Activated T-helper 1 cell treated with anti-CD3 and anti-CD28 coated beads, Interleukin-2, amount 50 U/mL, for 16 hours (primary cell): ENCODE measurements at places on chromosomes 3 and 15.

DNA sequence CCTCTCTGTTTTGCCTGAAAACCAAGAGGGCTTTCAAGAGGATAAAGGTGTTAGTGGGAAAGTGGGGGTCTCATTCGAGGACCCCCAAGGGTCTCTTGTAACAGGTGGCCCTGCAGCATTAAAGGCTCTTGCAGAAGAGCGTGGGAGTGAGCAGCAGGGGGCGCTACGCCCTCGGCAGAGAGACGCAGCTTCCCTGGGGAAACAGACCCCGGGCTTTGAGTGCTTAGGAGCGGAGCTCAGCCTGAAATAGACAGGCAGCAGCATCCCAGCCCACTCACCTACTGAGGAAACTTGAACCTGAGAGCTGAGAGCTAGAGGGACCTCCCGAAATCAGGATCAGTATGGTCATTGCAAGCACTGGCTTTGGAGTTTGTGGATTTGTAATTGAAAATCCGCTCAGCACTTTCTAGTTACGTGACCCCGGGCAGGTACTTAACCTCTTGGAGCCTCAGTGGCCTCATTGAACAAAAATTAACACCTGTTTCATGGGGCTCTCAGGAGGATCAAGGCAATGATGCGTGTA is 25.7 kb downstream of the RPLP1 start:
- no peak for DNase-seq

DNA sequence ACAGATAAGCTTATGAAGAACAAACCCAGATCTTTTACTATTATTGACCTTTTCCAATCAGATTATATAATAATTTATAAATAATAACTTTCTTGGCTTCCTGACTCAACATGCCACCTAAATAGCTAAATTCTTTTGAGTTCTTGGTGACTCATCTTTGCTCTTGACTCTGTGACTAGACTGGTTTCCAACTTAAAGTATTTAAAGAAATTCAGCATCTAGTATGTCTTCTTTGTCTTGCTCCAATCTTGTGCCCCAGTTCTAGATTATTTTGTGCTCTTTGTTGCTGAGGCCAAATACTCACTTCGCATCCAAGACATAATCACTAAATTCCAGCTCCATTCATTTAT is 483.2 kb upstream of the TBL1XR1 start:
- no peak for DNase-seq

- DNase-seq: no peak
These were observed 78.3 kb upstream of the TPM1 start for GRCh38 chr15:62964251-62964650.

GRCh38 chr3:133295944-133296917 is 103.6 kb upstream of the BFSP2 start:
- no peak for DNase-seq

GRCh38 chr15:25481208-25481859 is 42.5 kb upstream of the UBE3A start:
- no peak for DNase-seq

DNA sequence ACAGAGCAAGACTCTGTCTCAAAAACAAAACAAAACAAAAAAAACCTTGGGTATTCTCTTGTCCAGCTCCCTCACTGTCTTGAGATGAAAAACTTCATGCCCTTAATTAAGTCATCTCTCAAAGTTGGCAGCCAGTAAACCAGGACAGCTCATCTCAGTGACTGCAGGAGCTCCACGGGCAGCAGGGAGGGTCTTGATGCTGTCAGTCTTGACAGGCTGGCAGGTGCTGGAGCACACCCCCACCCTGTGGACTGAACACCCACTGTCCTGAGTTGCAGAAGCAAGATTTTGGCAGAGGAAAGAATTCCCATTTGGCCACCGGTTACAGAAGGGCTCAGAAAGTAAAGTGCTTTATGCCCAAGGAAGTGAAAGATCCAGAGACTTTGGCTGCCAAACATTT is 8.0 kb downstream of the DNAJA4 start:
- DNase-seq: no peak

DNA sequence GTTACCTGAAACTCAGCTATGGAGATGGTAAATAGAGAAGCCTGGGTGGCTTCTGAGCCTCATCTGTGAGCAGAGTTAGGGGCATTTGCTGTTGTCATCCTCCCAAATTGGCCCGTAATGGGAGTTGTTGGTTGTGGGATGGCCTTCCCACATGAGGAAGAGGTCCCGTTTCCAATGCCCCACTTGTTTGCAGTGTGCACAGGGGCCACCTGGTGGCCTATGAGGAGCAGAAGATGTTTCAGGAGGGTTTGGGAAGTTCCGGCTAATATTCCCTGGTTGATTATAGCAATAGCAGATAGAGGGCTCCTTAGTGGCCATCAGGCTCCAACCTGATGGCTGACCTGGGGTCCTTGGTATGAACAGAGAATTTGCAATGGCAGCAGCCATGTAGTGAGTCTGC is 1546.5 kb downstream of the OTOL1 start:
- no peak for DNase-seq

DNA sequence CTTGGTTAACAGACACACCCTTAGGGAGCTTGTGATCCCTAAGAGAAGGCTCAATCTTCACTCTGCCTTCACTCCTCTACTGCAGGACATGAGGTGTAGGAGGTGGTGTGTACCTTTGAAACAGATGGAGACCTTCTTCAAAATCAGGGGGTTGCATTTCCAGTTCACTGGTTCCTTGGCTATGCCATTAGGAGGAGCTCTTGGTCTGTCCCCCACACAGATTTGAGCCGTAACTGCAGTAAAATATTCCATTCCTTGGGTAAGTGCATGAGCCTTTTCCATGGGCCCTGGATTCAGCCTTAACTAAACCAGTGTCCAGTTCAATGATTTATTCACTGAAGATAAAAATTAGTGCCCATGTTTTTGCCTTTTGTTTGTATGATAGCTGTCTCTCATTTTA is 144.6 kb downstream of the MCTP2 start:
- no peak for DNase-seq

DNA sequence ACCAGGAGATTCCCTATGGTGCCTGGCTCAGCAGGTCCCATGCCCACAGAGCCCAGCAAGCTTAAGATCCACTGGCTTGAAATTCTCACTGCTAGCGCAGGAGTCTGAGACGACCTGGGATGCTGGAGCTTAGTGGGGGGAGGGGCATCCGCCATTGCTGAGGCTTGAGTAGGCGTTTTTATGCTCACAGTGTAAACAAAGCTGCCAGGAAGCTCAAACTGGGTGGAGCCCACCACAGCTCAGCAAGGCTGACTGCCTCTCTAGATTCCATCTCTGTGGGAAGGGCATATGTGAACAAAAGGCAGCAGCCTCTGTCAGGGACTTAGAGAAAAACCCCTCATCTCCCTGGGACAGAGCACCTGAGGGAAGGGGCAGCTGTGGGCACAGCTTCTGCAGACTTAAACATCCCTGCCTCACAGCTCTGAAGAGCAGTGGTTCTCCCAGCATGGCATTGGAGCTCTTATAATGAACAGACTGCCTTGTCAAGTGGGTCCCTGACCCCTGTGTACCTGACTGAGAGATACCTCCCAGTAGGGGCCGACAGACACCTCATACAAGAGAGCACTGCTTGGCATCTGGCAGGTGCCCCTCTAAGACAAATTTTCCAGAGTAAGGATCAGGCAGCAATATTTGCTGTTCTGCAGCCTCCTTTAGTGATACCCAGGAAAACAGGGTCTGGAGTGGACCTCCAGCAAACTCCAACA is 231.5 kb upstream of the SETMAR start:
- DNase-seq: no peak

DNA sequence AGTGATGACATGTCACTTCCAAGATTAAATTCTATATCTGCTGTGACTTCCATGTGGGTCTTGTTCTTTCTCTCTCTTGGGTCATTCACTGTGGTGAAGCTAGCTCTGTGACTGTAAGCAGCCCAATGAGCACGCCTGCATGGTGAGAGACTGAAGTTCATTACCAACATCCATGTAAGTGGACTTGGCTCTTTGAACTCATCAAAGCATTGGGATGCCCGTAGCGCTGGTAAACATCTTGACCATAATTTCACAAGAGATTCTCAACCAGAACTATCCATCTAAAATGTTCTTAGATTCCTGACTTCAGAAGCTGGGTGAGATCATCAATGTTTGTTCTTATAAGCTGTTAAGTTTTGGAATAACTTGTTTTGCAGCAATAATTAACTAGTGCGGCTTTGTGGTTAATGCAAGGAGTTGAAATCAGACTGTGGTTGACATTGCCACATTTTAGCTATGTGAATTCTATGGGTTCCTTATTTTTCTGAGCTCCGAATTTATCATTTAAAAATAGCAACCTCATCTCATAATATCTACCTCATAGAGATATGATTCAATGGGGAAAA is 31.6 kb upstream of the LRRC3B start:
- no peak for DNase-seq

- DNase-seq: no peak
These were observed 82.7 kb upstream of the TCF12 start for GRCh38 chr15:56835718-56836171.

- DNase-seq: no peak
These were observed 12.9 kb downstream of the FBN1 start for GRCh38 chr15:48632651-48633050.

DNA sequence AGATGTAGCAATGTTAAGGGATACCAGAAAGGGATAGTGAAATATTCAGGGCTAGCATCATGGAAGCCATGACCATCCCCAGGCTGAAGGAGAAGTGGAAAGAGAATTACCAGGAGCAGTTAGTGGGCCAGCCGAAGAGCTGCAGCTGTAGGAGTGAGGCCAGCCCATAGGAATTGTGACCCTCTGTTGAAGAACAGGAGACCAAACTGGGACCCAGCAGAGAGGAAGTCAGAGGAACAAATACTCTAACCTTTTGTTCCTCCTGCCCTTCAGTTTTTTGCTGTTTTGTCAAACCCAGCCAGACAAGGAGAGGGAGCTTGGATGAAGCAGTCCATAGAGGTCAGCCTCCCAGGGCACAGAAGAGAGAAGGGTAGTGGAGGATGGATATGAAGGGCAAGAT is 115.4 kb downstream of the CLSTN2 start:
- DNase-seq: no peak

DNA sequence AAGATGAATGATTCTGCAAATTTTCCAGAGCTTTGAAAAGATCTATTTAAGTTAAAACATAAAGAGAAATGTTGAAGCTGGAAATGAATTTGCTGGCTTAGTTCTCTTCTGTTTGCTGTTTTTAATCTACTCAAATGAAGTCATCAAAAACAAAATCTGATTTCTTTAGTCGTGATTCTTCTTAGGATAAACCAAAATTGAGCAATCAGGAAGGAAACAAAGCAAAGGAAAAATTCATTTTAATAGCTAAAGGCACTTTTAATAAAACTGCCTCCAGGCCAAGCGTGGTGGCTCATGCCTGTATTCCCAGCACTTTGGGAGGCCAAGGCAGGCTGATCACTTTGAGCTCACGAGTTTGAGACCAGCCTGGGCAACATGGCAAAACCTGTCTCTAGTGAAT is 91.2 kb downstream of the DUT start:
- no peak for DNase-seq

DNA sequence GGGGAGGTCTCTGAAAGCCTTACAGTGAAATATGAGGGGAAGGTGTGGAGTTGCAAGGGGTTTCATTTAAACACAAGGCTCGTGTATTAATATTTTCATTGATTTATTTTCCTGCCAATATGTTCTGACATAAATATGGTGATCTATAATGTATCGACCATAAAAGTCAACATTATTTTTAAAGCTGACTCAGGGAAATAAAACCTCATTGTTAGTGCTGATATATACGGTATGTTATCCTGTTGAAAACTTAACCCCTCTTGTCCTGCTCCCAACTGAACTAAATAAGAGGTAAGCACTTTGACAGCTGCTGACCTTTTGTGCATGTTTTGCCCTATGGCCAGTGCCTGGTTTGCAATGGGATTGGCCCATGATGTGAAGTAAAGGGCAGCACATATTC is 47.9 kb downstream of the MFSD1 start:
- no peak for DNase-seq

DNA sequence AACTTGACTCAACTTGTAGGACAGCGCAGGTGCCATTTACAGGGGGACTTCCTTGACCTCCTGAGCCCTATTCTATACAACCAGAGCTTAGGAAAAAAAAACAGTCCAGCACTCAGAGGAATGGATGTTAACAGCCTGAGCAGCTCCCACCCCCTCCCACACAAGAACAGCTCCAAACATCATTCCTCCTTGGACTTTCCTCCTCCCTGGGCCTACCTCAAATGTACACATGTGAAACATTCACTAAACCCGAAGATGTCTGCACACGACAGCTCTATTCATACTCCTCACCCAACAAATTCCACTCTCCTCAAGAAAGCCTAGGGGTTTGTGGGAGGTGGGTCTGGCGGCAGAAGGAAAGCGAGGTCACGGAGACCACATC is 503 bp upstream of the ATRIP start:
- DNase-seq: no peak

GRCh38 chr3:65412588-65412987 is 626.1 kb downstream of the MAGI1 start:
- DNase-seq: no peak
